ENCODE measurements at places on chromosomes 4 and X.

GRCh38 chrX:5415738-5416137, 812.9 kb downstream of the NLGN4X start:
- DNase-seq = no peak

- DNase-seq = no peak
Measured at GRCh38 chr4:11106190-11106589, 322.5 kb downstream of the HS3ST1 start.

- DNase-seq = no peak
Measured at GRCh38 chr4:170229006-170229405, 139.2 kb upstream of the AADAT start.

GRCh38 chr4:178105242-178105641, 663.0 kb upstream of the AGA start:
- DNase-seq = no peak

- no peak for DNase-seq
Measured at GRCh38 chr4:176376032-176376614, 56.4 kb downstream of the SPCS3 start.

DNA sequence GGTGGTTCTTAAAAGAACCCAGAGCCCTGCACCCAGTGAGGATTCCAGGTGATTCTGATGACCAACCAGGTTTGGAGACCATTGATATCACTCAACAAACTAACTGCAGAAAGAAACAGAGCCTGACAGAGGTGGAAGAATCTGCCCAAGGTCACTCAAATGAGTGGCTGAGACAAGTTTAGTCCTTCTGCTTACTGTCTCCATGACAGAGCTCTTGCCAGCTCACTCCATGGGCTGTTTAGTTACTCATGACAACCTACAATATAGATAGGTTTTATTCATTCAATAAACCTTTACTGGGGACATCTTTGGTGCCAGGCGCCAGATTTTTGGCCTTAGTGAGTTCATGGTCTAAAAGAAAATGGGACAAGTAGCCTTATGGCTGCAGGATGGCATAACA, 124.3 kb downstream of the RAB28 start:
- DNase-seq = no peak

DNA sequence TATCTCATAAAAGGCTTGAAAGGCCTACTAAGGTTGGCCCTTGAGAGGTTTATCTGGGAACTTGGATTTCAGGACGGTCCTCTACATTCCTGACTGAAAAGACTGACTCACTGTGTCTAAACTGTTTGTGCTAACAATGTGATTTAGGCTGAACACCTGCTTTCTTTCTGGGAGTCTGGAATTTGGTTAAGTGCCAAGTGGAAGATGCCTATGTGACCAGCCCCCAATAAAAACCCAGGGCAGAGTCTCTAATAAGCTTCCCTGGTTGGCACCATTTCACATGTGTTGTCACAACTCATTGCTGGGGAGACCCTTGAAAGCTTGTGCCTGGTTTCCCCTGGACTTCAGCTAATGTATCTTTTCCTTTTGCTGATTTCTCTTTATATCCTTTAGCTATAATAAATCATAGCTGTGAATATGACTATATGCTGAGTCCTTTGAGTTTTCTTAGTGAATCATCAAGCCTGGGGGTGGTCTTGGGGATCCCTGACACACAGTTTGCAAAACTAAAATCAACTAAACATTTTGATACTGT, 55.1 kb downstream of the GPR82 start:
- no peak for DNase-seq

GRCh38 chrX:136752796-136753195, 27.9 kb downstream of the ARHGEF6 start:
- DNase-seq = no peak

GRCh38 chr4:40656201-40656863, 26.7 kb upstream of the RBM47 start:
- DNase-seq = peak; percentile 4

- DNase-seq = no peak
Measured at GRCh38 chrX:64850371-64851082, 125.7 kb downstream of the ZC4H2 start.

DNA sequence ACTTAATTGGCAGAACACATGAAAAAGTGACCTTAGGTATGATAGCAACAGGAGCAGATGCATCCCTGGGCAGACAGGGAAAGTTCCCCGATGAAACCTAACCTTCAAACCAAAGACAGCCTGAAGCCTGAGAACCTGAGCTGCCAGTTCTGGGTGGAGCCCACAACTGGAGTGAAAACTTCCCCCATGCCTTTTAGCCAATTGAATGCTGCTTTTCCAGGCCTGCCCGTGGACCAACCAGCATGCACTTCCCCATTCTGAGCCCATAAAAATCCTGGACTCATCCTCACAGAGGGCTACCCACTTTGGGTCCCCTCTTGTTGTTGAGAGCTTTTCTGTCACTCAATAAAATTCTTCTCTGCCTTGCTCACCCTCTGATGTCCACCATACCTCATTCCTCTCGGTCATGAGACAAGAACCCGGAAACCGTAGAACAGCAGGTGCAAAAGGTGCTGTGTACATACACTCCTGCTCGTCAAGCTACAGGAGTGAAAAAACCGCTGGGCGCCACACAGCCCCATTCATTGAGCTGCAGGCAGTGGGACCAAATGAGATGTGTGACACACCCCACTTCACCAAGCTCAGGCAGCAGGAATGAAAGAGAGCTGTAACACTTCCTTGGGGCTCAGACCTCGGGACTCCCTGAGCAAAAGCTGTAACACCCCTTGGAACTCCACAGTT, 13.9 kb upstream of the SLC7A11 start:
- DNase-seq = no peak

GRCh38 chrX:113212052-113212451, 371.4 kb upstream of the AMOT start:
- no peak for DNase-seq

DNA sequence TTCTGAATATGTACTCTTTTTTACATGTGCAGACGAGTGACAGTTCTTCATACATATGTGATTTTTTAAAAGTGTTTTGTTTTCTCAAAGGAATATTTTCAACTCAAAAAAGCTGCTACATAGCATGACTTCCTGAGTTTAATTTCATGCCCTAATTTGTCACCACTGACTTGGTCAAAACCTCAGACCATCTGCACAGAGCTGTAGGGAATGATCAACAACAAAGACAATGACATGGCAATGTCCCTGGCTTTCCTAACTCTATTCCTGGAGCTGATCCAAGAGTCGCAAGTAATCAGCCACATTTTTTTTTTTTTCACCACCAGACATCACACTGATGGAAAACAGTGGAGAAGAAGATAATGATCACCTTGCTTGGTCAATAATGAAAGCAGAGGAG, 97.7 kb downstream of the TMA16 start:
- DNase-seq = no peak

DNA sequence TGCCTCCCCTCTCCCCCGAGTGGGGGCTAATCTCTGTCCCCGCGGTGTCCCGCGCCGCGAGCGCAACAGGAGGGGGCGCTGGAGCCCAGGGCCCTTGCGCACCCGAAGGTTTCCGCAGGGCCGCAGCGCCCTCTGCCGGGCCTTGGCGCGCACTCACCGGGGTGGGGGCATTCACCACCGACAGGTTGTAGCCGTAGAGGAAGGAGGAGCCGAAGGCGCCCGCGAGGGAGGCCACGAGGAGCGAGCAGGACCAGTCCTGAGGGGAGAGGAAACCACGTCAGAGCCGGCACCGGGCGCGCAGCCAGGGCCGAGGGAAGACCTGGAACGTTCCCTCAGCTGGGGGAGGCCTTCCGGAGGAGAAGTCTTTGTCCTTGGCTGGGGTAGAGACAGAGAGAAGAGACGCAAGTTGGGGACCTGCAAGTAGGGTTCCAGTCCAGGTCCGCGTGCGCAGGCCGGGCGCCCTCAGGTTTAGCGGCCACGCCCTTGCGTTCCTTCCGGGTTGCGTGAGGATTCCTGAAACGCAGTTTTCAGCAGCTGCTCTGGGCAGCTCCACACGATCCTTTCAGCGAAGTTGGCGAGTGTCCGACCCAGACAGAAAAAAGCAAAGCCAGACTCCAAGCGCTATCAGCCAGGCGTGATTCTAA, 2.4 kb downstream of the SLC2A9 start:
- DNase-seq = peak; percentile 92

DNA sequence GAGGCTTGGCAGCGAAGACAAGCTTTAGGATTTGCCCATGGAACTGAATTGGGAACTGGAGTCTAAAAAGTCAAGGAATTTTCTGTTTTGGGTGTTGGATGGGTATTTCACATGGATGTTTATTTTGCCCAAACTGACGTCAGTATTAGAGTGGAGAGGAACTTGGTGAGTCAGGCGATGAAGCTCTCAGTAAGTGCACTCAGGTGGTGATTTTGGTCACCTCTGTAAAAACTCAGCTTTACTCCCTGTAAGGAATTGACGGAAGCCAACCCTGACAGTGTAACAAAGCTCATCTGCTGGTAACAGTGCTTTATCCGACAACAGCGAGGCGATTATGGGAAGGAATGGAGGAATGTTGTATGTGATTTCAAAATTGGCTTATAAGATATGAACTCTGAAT, 77.0 kb upstream of the PGRMC2 start:
- DNase-seq = no peak

- DNase-seq = no peak
Measured at GRCh38 chr4:26287756-26288155, 33.1 kb upstream of the RBPJ start.

- DNase-seq = no peak
Measured at GRCh38 chrX:329291-329910, 10.8 kb upstream of the GTPBP6 start.

DNA sequence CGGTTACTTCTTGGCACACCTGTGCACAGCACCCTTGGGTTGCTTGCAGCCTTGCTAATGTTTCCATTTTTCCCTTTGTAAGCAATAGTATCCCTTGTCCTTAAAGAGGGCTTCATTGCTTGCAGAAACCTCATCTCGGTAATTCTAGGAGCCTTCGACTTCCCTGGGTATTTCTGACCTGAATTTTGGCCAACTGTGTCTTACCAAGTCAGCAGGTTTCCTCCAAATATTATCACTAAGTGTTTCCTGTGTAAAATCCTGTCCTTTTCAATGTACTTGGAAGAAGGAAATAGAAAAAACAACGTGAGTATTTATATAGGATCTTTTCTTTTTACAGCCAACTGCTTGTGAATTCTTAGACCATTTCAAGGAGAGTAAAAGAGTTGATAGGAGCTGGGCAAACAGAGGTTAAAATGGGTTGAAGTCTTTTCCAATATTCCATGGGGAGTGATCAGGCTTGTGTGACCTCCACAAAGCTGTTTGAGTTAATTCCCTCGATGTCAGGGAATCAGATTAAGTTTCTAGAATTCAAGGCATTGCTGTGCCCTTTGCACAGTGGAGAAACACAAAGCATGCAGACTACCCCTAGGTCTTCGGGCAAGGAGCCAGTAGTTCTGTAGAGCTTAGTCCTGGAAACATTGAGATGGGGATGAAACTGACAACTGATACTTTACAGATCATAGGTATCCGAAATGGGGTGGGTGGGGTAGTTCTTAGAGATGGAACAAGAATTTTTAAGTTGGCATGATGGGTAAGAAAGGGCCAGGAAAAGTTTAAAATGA, 209.9 kb downstream of the CPE start:
- DNase-seq = no peak

DNA sequence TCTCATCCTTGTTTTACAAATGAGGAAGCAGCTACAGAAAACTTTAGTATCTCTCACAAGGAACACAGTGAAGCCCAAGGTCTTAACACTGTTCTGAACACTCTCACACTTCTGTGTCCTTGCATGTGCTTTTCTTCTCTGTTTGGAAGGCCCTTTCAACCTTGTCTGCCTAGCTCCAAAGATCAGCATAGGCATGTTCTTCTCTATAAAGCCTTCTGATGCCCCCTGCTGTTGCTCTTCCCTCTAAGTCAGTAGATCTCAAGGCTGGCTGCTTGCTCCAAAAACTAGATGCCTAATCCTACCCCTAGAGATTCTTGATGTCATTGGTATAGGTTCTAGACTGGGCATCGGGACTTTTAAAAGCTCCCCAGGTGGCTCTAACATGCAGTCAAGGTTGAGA, 5.9 kb downstream of the APOO start:
- DNase-seq = peak; percentile 4

- DNase-seq = no peak
Measured at GRCh38 chrX:9671998-9672397, 93.6 kb downstream of the GPR143 start.

DNA sequence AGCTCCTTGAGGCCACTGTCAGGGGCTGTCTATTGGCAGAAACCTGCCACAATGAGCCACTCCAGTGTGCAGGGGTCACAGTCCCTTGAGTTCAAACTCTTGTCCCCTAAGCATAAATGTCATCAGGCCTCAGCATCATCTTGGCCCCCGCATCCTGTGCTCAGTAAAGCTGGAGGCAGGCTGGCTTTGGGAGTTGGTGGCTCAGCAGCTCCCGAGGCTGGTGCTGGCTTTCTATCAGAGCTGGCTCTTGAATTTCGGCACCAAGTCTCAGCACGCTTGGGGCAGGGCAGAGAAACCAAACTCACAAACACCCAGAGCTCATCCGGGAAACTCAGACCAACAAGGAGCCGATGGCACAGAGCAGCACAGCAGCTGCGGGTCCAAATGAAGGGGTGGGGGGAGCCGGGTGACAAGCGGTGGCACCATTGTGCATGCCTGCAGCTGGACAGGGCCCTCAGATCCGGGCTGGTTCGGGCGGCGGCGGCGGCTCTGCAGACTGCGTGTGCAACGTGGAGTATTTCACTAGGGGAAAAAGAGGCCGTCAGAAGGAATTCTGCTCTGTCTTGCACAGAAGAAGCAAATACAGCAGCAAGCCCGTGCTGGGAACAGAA, 75.5 kb downstream of the MTMR1 start:
- no peak for DNase-seq

- no peak for DNase-seq
Measured at GRCh38 chr4:166143227-166143626, 270.2 kb downstream of the TLL1 start.

GRCh38 chr4:78923464-78924312, 15.6 kb downstream of the PAQR3 start:
- no peak for DNase-seq

DNA sequence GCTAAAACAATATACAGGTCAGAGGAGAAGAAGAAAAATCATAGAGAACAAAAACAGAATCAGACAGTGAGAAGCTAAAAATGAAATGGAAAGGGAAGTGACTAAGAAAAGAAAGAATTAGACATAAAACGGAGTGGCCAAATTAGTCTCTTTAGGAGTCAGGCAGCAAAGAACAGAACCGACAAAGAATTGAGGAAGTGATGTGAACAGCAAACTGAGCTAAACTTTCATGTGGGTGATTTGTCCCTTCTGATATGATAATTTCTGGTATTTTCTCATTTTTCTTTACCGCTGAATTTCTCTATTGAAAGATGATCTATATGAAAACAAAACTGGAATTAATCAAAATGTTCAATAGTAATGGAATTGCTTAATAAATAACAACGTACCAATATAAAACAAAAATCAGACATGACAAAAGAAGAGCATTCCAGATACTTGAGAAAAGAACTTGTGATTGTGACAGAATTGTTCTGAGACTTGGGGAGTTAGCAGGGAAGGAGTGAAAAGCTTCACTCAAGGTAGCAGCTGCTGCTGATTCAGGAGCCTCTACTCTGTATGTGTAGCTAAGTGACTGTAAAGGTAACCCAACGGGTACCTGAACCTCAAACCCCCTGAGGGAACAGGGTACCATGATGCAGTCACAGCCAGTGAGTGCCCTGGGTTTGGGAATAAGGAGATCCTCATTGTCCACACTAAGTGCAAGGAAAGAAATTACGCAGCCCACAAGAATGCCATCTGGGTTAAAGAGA, 8.8 kb downstream of the TAPT1 start:
- DNase-seq = no peak

- DNase-seq = no peak
Measured at GRCh38 chrX:121496966-121497365, 449.6 kb downstream of the GLUD2 start.
